ENCODE measurements at places on chromosomes 5 and 9.

- DNase-seq = no peak
Observed at GRCh38 chr5:91160714-91161285, 222.3 kb downstream of the ARRDC3 start.

DNA sequence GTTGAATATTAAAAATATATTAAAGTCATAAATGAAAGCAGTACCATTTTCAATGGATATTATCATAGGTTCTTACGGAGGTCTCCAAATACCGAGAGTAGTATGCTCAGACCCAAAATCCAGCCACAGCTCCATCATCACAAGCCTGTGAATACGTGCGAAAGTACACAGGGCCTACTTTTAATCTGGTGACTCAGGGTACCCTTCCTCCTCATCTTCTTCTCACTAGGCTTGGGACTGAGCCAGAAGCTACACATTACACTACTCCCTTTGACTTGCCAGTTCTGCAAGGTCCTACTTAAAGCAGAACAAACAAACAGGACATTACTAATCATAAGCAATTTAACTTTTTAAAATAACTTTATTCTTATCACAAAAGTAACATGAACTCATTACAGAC, 7.6 kb upstream of the RIC1 start:
- no peak for DNase-seq

- DNase-seq = no peak
Observed at GRCh38 chr5:11027660-11028059, 266.6 kb upstream of the DAP start.

GRCh38 chr5:73591102-73591695, 25.7 kb downstream of the UTP15 start:
- peak; percentile 87 for DNase-seq

DNA sequence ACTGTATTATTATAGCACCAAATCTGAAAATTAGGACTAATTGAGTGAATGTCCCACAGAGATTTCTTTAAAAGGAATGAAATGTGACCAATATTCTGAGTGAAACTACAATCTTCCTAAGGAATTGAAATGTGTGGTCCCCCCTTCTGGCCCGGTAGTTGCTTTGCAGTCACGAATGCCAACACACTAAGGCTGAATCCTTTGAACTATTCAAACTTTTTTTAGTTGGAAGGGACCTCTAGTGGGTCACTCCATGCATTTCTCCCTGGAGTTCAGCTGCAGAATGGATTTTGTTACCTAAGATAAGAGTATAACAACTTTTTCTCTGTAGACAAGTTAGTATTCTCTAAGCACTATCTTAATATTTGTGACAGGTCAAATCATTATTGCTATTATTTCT, 2.8 kb downstream of the CDH6 start:
- no peak for DNase-seq

- no peak for DNase-seq
Observed at GRCh38 chr9:37971108-37971459, 67.2 kb upstream of the SLC25A51 start.

GRCh38 chr5:109718216-109718615, 28.5 kb downstream of the MAN2A1 start:
- no peak for DNase-seq
